ENCODE measurements at places on chromosomes 2 and 18.

- DNase-seq, result no peak
These were observed 31.6 kb downstream of the CYBRD1 start for GRCh38 chr2:171553858-171554257.

- no peak for DNase-seq
These were observed 87.3 kb upstream of the PPP1CB start for GRCh38 chr2:28664120-28664842.

DNA sequence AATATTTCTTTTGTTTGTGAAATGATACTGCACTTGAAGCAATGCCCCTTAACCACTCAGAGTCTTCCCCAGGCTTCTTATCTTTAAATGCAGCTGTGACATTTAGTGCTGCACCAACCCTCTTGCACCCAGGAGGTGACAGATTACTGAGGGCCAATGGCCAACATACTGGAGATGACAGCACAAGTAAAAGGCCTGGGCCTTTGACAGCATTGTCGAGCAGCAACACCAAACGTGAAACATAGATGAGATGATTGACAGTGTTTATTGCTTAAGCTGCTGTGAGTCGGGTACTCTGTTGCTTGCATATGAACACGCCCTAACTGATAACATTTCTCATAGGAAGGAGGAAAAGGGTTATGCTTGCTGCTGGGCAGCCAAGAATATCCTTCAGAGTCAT, 80.3 kb downstream of the THNSL2 start:
- no peak for DNase-seq

DNA sequence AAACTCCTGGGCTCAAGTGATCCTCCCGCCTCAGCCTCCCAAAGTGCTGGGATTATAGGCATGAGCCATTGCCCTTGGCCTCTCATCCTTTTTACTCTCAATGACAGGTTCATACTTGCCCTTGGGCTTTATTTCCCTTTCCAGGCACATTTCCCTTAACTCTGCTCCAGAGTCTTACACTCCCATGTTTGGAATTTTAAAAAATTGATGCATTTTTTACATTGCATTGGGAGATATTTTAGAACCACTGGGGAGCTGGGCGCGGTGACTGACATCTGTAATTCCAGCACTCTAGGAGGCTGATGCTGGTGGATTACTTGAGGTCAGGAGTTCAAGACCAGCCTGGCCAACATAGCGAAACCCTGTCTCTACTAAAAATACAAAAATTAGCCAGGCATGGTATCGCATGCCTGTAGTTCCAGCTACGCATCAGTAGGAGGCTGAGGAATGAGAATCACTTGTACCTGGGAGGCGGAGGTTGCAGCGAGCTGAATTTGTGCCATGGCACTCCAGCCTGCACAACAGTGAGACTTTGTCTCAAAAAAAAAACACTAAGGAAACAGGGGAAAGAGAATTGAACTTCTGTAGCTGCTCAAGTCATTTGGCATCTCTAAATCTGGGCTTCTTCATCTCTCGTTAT, 18.2 kb downstream of the TGIF1 start:
- DNase-seq, result no peak

- DNase-seq, result no peak
These were observed 23.3 kb downstream of the INHBB start for GRCh38 chr2:120369250-120369649.

GRCh38 chr2:134406311-134406710, 152.4 kb downstream of the MGAT5 start:
- DNase-seq, result no peak

- peak; percentile 91 for DNase-seq
These were observed 15.4 kb downstream of the IL1B start for GRCh38 chr2:112821142-112821541.
